ENCODE measurements at places on chromosomes 2 and 18. TPM values are rescaled to one million over a fixed set of nuclear protein-coding genes. Genes with fewer than 3 reads are reported as not detected.

LRPPRC gene
- 41.0 TPM for polyA plus RNA-seq

KCMF1 gene
- polyA plus RNA-seq: 30.7 TPM

MGAT5 gene
- polyA plus RNA-seq: 6.4 TPM

M1AP gene
- 0.39 TPM for polyA plus RNA-seq

ABCB11 gene
- not detected for polyA plus RNA-seq

TEKT4 gene
- polyA plus RNA-seq: not detected

DPP4 gene
- polyA plus RNA-seq: 71.7 TPM

FIGN gene
- polyA plus RNA-seq: not detected

RTKN gene
- 1.2 TPM for polyA plus RNA-seq

DNA sequence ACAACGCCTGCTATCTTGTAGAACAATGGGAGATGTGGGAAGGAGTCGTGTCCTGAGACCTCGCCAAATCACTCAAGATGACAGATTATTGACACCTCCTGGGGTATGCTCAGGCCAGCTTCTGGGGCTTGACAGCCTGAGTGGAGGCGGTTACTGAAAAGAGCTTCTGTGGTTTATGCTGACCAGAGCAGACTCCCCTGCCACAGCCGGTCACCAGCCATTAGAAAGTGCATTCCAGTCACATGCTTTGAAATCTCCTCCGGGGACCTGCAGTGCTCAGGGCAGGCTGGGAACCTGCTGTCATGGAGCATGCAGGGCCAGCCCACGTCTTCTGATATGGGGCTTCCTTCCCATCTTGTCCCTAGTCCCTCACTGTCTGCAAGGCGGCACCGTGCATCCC lies 215.9 kb downstream of the SEPTIN10 start:
- DNase-seq: no peak

DNA sequence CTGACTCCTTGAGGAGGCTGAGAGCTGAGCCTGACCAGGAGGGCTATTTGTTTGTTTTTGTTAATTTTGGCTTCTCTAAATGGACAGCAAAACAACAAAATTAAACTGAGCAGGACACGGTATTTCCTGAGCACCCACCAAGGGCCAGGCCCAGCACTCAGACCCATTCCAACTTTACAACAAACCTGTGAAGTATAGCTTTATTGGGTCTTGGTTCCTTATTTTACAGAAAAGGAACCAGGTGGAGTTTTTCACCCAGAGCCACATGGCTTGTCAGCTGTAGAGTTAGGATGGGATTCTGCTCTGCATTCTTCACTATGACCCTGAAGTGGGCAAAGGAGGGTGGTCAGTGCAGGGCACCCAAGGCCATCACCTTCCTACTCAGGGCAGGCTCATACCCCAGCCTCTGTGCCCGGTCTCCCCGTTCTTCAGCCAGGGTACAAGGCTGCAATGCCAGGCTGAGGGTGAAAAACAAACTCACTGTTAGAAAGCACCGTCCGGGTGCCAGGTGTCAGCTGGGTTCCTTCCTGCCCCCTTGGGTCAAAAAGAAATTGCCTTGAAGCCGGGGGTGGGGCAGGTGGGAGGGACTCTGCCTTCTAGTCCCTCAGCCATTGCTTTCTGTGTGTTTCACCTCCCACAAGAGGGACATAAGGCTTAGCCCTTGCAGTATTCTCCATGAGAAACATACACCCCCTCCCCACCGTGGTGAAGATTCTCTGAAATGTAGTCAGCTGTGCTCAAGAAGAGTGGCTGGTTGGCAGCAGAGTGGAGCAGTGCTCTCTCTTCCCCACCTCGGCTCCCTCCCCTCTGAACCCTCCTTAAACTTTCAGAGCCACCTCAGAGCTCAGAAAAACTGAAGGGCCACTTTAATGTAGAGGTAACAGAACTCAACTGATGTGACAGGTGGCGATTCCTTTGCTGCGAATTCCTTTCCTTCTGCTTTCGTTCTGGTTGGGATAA lies 2.2 kb downstream of the PSD4 start:
- no peak for DNase-seq

DNA sequence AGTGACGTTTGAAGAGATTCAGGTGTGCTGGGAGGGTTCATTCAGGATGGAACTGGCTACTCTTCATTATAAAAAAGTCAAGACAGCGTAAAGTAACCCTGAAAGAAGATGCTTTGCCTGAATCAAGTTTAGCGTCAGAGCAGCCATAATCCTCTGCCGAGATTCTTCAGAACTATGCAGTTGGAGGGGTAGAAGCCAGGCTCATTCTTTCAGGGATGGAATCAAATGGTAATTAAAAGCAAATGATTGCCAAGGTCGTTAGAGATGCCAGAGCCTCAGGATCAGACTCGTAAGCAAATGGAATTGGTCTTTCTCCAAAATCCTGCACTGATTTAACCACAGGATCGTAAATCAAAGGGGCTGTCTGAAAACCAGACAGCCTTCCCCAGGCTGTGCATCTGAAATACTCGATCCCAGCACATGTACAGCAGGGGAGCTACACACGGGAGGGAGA lies 21.9 kb downstream of the APCDD1 start:
- DNase-seq: no peak

GRCh38 chr2:163644238-163644637 lies 91.6 kb downstream of the FIGN start:
- DNase-seq: no peak

DNA sequence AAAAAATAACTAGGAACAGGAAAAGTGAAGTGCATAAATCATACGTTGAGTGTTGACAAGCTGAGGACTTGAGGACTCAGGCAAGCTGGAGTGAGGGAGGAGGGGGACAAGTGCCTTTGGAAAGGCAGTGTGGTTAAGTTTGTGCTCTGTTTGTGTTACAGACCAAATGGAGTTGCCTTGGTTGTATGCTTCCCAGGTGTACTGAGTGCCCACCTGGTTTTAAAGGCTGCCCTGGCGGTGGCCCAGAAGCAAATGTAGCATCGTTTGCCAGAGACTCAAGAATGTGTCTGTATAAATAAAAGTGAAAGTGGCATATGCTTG lies 240.9 kb downstream of the PRKCE start:
- DNase-seq: no peak

DNA sequence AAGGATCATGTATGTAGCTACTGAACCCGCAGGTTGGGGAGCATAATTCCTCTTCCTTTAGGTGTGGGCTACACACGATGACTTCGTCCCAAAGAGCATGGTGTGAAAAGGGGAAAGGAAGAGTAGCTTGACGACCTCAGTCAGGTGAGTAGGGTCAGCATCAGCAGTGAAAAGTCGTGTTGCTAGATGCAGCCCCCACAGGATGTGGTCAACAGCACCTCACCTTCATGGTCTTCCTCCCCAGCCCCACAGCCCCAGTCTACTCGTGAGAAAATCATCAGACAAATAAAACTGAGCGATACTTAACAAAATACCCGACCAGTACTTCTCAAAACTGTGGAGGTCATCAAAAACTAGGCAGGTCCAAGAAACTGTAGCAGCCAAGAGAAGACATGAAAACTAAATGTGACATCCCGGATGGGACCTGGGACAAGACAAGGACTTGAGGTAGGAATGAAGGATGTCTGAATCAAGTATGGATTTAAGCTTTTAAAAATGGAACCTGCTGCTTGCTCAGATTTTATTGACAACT lies 77.5 kb upstream of the NFATC1 start:
- DNase-seq: no peak

DNA sequence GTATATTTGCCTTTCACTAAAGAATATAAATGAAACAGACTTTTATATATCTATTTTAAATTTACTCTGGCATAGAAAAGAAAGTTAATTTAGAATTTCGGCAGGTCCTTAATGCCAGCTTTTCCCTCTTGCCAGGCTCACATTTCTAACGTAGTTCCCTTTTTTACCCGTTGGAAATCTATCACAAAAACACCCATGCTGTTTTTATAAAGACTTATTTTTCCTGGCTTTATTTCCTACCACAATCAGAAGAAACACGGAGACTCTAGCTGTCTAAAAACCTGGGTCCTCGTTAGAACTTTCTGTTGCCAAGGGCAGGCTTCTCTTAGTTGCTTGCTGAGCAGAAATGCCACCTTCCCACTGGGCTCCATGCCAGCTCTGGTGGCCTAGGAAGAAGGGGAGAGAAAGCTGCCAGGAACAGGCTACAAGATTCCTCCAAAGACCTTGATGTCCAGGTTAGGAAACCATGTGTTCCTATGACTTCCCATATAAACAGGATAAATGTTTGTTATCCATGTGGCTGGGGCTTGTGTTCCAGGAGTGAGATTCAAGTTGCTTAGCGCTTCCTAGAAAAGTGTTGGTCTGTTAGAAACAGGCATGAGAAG lies 17.8 kb upstream of the TMEM18 start:
- no peak for DNase-seq

- DNase-seq: no peak
Observed at GRCh38 chr2:181076658-181077057, 96.3 kb downstream of the UBE2E3 start.

DNA sequence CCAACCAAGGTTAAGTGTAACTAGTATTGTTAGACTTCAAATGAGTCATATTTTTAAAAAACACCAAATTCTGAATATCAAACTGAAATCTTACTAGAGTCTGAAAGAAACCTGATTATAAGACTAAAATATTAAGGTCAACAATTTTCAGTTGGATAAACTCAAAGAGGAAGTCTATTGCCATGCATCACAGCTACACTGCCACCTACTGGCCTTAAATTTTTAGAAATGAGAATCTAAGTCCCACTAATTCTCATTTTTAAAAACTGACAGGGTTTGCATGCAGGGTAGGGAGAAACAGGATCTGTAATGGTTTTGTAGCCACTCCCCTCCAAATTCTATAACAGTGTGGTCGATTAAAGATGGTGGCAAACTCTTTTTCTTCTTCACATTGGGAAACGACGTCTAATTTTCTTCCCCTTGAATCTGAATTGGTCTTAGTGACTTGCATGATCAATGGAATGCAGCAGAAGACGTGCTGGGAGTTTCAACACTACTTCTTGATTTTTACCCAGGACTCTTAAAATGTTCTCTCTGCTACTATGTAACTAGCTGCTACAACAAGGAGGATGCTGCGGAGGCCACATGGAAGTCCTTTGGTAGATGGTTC lies 176.1 kb upstream of the SESTD1 start:
- DNase-seq: no peak

DNA sequence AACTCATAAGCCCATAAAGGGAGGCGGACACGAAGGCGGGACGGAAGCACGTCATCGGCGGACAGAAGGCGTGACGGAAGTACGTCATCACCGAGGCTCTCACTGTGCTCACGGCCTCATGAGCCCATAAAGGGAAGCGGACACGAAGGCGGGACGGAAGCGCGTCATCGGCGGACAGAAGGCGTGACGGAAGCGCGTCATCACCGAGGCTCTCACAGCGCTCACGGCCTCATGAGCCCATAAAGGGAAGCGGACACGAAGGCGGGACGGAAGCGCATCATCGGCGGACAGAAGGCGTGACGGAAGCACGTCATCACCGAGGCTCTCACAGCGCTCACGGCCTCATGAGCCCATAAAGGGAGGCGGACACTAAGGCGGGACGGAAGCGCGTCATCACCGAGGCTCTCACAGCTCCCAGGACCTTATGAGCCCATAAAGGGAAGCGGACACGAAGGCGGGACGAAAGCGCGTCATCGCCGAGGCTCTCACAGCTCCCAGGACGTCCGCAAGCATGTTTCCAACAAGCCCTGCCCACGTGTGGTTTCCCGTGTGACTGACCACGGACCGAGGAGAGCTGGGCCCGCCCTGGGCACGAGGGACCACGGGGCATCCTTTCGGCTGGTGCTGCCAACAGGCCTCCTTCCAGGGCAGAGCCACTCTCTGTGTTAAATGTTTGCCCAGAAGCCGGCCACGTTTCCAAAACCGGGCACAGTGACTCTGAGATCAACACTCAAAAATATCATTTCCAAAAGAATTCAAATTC lies 182.7 kb upstream of the SALL3 start:
- DNase-seq: no peak

GRCh38 chr2:165634855-165635254 lies 159.2 kb downstream of the GALNT3 start:
- no peak for DNase-seq

DNA sequence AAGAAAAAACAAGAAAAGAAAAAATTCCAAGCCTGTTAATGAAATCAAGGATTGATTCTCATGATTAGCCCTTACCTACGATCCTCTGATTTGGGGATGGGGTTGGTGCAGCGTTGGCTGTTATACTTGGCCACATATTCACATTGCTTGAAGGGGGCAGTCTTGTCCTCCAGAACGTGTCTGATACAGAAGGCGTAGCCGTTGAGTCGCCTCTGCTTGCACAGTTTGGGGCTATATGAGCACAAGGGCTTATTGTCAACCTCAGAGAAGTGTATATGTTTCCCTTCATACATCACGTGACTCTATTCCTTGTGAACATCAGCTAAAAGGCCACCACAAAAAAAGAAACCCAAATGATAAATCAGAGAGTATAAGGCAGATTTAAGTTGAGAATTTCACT lies 23.2 kb downstream of the INO80D start:
- DNase-seq: no peak

DNA sequence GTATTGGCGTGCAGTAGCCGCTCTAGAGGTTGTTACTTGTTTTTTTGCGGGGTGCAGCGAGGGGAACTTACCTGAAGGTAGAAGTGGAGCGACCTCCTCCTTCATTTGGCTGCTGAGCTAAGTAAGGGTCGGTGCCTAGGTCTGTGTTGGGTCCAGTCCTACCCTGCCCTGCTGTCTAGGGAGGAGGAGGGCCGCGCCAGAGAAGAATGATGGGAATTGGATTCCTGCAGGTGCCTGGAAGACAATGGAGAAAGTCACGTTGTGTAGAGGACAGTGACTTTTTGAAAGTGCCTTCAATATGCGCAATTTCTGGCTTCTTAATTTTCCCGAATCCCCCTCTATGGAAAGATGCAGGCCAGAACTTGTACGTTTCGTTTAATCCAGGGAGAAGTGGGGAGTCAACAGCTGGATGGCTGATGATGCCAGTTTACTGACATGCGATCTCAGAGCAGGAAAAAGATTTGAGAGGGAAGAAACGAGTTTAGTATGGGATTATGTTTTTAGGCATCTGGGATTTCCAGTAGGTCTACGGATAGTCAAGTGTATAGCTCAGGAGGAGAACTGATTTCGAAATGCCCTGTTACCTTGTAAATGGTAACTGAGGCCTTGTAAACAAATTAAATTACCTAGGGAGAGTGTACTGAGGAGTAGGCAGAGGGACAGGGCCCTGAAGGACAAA lies 653 bp downstream of the MRPS9 start:
- no peak for DNase-seq

GRCh38 chr2:213068676-213069359 lies 82.6 kb downstream of the IKZF2 start:
- DNase-seq: no peak

GRCh38 chr2:226845386-226846116 lies 9.7 kb downstream of the RHBDD1 start:
- DNase-seq: no peak

GRCh38 chr18:10041180-10041579 lies 127.4 kb downstream of the VAPA start:
- DNase-seq: no peak

- DNase-seq: no peak
Observed at GRCh38 chr18:77359561-77360314, 110.1 kb downstream of the GALR1 start.

- DNase-seq: no peak
Observed at GRCh38 chr18:70288851-70289328, at the start of gene SOCS6. SOCS6 (plus strand) TSS chr18:70289045; CDS start chr18:70324669, 35,624 bp downstream.

GRCh38 chr2:18602298-18602697 lies 12.9 kb upstream of the NT5C1B start:
- DNase-seq: no peak

GRCh38 chr18:61595615-61596251 lies 262.5 kb downstream of the CDH20 start:
- DNase-seq: no peak

- DNase-seq: no peak
Observed at GRCh38 chr2:224584111-224584784, 915 bp downstream of the CUL3 start.

GRCh38 chr2:33060405-33060804 lies 113.7 kb downstream of the LTBP1 start:
- no peak for DNase-seq

GRCh38 chr2:23588106-23588505 lies 203.1 kb downstream of the KLHL29 start:
- DNase-seq: no peak
